Thyroid gland (tissue), 4 donors: ENCODE measurements at places on chromosomes 13 and 19.

DNA sequence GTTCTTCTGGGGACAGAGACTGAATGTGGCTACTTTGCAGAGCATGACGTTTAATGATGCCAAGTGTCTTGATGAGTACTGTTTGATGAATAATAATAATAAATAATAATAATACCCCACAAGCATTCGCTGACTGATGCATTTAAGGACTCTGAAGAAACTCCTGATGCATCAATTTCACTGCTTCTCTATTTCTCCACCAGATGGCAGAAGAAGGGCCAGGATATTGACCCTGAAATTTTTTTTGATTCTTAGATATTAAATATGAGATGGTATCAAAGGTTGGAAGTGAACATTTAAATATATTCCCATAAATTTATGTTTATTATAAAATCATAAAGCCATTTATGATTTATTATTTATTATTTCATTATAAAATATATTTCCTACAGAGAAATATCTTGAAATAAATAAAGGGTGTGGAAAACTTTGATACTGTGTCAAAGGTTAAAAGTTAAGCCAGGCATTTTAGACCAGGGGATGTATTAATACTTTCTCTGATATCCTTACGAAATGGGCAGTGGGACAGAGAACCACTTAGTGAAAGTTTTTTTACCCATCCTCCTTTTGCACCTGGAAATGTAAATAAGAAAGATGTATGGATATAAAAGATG lies 170.9 kb downstream of the LACC1 start:
- DNase-seq = no peak

DNA sequence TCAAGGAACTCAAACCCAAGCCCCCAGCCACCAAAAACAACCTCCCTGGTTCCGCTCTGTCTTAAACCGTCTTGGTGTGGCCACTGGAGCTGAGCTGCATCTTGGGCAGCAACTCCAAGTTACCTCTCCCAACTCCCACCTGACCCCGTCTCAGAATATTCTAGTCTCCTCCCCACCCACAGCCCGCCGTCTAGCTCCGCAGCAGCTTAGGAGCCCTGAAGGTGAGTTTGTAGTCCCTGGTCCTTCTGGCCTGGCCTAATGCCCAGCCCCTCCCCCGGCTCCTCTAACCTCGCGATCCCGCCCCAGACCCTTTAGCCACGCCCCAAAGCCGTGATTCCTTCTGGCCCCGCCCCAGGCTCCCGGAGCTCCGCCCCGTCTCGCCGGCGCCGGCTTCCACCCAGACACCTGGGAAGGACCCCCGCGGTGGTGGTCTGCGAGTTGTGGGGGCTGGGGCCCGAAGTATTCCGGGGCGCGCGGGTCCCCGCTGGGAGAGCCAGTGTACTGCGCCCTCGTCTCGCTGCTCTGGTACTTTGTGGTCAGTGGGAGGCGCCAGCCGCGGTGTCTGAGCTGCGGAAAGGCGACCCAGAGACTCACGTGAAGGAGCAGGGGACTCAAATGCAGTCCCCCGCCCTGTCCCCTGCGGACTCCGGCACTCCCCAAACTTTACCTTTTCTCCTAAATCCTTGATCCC lies 2.5 kb upstream of the LHB start:
- peak; percentile 82 for DNase-seq

DNA sequence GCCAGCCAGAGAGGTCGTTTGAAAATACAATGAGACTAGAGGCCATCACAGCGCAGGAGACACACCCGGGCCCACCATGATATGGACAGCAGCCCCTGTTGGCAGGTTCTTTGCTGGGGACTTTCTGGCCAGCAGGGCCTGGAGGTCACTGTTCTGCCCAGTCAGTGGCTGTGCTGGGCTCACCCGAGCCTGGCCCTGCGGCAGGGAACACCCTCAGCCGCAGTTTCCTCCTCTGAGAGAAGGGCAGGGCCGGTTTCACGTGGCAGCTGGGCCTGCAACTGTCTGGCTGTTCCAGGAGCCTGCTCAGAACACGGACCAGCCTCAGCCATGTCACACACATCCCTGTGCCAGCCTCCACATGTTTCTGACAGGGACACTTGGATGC lies 39.4 kb downstream of the ADPRHL1 start:
- no peak for DNase-seq

GRCh38 chr13:93945621-93946020 lies 533.9 kb downstream of the DCT start:
- no peak for DNase-seq

DNA sequence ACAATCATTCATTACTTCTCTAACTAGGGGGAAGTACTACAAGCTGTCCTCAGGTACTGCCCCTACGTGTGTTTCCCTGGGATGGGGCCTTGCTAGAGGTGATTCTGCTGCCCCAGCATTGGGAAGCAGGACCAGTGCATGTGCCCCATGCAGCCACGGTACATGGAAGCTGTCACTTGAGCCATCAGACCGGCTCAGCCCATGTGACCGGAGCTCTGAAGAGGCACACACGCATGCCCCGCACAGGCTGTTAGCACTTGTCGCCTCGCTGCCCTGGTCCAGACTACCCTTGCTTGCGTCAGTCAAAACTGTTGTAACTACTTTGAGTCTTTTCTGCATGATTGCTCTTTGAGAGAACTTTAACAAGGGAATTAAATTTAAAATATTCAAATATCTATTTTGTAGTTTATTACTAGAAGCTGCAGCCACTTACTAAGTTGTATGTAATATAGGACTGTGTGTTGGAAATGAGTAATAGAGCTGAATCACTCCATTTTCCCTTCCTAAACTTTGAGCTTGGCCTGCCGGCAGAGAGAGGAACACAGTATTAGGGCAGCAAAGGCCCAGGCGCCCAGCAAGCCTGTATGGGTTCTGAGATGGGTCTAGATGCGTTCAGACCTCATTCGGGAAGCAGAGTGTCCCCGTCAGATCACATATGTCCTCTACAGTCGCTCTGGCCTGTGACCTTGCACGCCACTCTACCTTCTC lies 42.2 kb downstream of the DHRS12 start:
- DNase-seq = peak; percentile 96

DNA sequence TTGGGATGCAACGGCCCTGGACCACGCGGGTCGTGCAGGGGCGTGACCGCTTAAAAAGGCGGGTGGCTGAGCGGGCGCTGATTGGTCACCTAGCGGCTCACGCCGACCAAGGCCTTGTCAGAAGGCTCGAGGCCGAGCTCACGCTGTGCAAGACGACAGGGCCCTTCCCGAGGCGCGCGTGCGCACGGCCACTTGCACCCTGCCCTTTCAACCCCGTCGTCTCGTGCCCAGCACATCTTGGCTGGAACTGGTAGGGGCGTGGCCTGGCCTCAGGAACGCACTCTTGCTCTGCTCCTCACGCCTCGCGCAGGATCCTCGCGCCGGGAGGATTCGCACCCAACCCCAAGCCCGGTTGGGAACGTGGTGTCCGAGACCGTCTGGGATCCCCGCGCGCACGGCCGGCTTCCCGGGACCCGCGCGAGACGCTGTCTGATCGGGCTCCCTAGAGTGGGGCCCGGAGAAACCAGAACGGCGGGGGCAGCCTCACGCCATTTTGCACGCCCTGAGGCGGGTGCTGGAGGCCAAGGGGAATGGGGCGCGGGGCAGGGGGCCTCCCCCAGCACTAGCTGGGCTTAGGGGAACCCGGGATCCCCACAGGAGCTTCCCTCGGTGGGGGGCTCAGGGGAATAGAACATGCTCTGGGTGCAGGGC lies at the start of gene MEIOSIN:
Gene MEIOSIN, plus strand, starts transcription at position 280 of the 651 bp plus-strand sequence. CDS start 1,938 bp downstream, outside the sequence.
- no peak for DNase-seq

GRCh38 chr19:34964598-34964997 lies 569 bp upstream of the ZNF792 start:
- DNase-seq = no peak

- DNase-seq = no peak
Observed at GRCh38 chr13:101880581-101880980, 428.1 kb downstream of the ITGBL1 start.

DNA sequence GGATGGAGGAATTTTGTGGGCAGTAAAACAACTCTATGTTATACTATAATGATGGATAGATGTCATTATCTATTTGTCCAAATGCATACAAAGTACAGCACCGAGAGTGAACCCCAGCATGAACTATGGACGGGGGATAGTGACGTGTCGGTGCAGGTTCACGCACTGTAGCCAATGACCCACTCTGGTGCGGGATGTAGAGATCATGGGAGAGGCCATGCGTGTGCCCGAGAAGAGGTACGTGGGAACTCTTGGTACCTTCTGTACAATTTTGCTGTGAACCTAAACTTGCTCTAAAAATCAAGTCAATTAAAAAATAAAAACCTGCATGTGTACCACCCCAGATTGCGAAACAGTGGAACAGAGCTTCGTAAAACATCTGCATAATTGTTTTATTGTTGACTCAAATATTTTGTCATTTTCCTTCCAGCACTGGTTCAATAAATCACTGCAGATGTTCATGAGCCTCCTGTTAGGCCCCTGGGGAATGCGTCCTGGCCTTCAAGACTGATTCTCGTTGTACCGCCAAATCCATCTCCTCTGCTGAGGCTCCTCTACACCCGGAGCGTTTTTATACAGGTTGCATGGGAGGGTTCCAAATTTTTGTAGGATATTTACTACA lies 30.9 kb downstream of the COL4A1 start:
- DNase-seq = no peak
